Right cardiac atrium (tissue), 5 donors: ENCODE measurements at places on chromosomes 5 and 9. TPM values are rescaled to one million over a fixed set of nuclear protein-coding genes. Genes with fewer than 3 reads are reported as not detected.

SLC27A4 gene
- total RNA-seq = 19.2 TPM

LEAP2 gene
- total RNA-seq = 1.9 TPM

DNA sequence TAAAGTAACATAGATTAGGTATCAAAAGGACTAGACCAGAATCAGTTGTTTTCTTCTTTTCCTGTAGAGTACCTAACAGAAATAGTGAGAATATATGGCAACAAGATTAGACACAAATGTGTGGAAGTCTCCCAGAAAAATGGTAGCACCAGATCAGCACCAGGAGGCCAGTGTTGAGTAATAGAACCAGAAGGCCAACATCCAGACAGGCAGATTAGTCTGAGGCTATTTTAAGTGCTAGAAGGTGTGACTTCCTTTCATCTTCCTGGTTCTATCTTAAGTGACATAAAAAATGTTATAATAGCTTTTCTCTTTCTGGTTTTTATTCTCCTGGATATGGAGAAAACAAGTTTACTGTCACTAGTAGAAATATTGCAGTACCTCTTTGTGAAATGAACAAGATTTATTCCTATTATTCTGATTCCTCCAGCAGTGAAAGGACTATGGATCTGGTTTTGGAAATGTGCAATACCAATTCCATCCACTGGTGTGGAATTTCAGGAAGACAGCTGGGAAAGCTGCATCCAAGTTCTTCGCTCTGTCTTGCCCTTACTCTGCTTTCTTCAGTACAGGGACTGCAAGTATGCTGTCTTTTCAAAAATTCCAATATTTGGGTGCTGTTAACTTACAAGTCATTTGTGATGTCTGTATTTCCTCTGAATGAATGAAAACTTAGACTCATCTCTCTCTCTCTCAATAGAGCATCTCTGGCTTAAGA, 39.1 kb downstream of the SHLD3 start:
- no peak for DNase-seq

SPATA31A3 gene
- not detected for total RNA-seq

C5orf58 gene
- not detected for total RNA-seq

DNA sequence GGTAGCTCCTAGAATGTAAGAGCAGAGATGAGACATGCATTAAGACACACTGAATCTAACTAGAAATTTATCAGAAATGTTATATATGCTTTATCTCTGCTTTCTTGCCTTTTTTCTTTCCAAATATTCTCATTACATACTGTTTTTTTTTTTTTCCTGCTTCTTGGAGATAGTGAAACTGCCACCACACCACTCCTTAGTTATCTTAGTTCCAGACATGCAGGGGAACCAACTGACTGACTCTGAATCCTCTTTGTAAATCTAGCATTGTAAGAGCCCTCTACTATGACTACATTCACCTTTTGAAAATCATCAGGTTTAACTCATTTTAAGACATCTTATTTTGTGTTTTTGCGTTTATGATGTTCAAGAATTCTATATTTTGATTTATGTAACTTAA, 181.3 kb upstream of the ST8SIA4 start:
- DNase-seq = no peak

GRCh38 chr9:131977109-131977838, 102.4 kb downstream of the MED27 start:
- DNase-seq = no peak

SEMA5A gene
- total RNA-seq = 28.2 TPM

DNA sequence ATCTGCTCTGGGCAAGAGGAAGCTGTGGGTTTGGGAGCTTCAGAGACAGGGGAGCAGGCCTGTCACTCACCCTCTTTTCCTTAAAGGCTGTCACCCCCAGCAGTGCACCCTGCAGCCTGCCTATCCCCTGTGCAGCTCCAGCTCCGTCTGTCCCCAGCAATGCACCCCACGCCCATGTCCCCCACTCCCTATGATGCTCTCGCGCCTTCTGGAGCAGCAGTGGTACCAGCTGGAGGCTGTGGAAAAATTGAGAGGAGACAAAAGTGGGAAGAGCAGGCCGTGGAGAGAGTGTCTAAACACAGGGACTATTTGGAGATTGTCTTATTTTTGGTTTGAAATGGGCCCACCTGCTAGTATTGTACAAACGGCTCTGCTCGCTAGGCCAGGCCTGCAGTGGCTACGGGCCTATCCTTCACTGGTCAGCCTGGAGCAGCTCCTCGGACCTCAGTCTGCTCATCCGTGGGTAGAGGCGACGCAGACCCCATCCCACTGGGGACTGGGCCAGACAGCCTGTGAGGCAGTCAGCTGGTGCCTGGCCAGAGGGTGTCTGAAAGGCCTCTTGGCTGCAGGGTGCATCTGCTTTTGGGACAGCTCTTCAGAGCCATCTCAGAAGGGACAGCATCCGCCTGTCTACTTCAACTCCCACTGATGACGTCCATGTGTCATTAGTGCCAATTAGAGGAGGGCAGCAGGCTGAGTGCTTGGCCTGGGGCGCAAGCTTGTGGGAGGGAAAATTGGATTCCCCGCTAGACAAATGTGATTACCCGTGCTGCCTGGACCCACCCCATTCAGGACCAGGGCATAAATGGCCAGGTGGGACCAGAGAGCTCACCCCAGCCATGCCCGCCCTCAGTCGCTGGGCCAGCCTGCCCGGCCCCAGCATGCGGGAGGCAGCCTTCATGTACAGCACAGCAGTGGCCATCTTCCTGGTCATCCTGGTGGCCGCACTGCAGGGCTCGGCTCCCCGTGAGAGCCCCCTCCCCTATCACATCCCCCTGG, at the start of gene DBH:
Gene DBH (plus strand): TSS at position 831 of the 999 bp plus-strand sequence. CDS start 9 bp downstream, at position 840.
- DNase-seq = peak; percentile 25

DNA sequence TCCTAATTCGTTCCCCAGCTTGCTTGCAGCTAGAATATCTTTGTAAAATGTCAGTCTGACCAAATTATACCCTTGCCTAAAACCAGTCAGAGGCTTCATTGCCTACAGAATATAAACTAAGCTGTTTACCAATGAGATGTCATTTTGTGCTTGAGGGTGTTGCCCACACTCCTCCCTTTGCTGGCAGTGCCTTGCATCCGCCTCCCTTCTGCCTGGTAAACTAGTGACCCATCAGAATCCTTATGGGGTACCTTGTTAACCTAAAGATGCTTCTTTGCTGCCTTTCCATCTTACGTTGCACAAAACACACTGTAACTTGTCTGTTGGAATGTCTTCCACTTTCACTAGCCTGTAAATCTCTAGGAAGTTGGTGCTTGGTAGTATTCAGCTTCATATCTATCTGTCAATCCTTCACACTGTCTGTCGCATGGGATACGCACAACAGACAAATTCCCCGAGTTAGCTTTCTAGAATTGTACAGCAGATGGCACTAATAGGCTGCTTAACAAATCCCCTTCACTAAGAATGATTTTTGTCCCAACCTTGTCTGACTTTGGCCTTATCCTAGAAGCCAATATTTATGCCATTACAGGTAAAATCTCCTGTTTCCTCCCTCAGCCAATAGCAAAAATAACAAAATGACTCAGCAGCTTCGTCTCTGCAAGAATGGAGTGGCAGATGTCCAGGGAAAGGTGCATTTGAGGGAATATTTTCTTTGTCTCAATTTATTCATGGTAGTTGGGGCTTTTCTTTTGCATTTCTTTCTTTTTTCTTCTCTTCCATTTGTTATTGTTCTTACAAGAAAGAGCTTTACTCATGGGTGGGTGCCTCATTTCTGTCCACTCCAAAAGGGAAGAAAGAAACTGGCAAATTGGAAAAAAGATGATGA, 3.0 kb downstream of the NUDT2 start:
- no peak for DNase-seq

DNA sequence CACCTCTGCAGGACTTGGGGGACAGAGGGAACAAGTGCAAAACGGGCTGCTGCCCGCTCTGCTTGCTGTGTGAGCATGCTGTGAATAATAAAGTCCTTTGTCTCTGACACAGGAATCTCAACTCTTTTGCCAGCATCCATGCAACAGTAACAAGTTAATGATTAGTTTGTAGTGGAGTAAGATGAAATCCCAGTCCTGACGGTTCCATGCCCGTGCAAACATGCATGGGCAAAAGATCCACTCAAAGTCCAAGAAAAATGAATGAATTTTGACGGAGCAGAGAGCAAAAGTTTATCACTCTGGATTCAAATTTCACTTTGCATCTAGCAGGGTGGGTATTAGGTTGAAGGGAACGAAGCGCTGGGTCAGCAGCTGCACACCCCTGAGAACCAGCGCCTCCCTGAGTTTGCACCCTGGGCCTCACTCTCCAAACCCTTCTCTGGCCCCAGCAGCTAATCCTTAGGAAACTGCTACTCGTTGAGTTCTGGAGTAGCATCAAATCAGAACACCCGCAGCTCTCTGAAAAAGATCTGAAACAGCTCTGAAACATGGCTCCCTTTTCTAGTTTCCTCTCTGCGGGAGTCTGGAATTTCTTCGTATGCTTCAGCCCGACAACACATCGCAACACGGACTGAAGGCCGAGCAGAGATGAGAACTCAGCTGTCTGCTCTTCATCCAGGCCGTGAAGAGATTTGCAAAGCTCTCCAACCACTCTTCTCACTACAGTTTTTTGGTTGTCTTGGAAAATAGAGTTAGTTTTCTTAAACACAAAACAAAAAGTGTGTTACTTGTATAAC, 45.6 kb upstream of the RUFY1 start:
- DNase-seq = no peak

CD74 gene
- total RNA-seq = 331 TPM

DNA sequence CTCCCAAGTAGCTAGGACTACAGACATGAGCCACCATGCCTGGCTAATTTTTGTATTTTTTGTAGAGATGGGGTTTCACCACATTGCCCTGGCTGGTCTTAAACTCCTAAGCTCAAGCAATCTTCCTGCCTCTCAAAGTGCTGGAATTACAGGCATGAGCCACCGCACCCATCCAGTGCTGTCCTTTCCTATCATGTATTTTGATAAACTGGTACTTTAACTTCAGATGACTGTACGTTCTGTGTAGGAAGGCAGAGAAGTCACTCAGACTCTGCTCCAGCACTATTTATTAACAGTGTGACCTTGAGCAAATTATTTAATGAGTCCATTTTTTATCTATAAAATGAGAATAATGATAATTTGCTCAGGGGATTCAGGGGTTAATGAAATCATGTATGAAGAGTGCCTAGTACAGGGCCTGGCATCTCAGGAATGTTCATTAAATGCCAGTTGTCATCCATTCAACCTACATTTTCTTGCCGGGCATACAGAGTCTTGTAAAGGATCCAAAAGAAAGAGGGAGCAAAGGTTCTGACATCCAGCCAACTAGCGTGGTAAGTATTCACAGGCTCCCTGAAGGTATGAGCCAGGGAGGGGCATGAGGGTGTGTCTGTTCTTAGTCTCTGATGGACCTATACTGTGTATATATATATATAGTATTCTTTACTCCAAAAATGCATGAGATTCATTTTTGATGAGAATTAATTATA, 201.9 kb downstream of the PBX3 start:
- no peak for DNase-seq

DUSP1 gene
- total RNA-seq = 112 TPM

- DNase-seq = no peak
Observed at GRCh38 chr5:393846-394275, 49.1 kb upstream of the EXOC3 start.

BARX1 gene
- total RNA-seq = not detected

PCDHA9 gene
- not detected for total RNA-seq

NTRK2 gene
- 44.6 TPM for total RNA-seq

DNA sequence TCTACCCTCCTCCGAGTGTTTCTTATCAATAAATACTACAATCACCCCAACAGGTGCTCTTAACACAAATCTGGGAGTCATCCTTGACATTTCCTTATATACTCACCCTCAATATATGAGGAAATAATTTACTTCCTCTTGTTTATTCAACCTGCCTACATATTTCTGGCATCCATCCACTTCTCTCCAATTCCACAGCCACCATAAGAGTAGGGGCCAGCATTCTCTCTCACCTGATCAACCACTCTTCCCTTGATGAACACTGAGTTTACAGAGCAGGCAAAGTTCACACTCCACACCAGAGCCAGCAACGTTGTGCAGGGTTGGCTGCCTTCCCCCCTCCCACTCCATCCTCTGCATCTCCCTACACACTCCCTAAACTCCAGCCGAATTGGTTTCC, 904.3 kb upstream of the DMAC1 start:
- no peak for DNase-seq

DNA sequence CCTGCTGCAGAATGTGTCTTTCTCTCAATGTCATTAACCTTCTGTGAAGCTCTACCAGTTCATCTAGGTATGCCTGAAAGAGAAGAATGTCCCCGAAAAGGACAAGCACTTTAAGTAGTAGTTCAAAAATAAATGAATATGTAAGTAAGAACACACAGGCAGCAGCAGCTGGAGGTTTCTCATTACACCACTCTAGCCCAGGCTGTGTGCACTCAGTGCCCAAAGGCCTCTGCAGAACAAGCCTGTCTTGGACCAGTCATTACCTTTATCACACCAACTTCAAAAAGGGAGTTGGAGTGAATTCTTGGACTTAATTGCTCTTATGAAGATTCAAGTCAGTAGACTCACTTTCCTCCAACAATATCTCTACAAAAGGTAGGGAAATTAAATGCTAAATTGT, 268.8 kb downstream of the MLLT3 start:
- no peak for DNase-seq

- no peak for DNase-seq
Observed at GRCh38 chr5:152551061-152551460, 146.0 kb upstream of the NMUR2 start.
